ENCODE measurements at places on chromosomes 11 and 22.

DNA sequence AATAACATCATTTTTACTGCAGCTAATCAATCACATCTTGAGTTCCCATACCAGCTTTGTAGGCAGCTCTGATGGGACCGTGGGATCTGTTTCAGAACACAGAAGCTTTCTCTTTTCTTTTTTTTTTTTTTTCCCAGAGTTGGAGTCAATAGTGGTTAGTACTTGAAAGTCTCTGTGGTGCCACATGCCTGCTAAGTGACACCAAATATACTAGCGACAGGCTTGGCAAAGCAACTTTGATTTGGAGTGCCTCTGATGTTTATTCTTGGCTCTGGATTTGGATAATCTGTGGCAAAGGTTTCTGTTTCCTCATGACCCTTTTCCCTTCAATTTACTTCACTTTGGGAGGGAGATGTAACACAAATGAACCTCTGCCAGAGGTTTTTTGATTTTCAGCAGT lies 681.4 kb upstream of the TENM4 start:
- DNase-seq: no peak

- DNase-seq: peak; percentile 62
These were observed 101.2 kb upstream of the HSD17B12 start for GRCh38 chr11:43579171-43579918.

- peak; percentile 82 for DNase-seq
These were observed 2.0 kb upstream of the LMO2 start for GRCh38 chr11:33893711-33894397.

DNA sequence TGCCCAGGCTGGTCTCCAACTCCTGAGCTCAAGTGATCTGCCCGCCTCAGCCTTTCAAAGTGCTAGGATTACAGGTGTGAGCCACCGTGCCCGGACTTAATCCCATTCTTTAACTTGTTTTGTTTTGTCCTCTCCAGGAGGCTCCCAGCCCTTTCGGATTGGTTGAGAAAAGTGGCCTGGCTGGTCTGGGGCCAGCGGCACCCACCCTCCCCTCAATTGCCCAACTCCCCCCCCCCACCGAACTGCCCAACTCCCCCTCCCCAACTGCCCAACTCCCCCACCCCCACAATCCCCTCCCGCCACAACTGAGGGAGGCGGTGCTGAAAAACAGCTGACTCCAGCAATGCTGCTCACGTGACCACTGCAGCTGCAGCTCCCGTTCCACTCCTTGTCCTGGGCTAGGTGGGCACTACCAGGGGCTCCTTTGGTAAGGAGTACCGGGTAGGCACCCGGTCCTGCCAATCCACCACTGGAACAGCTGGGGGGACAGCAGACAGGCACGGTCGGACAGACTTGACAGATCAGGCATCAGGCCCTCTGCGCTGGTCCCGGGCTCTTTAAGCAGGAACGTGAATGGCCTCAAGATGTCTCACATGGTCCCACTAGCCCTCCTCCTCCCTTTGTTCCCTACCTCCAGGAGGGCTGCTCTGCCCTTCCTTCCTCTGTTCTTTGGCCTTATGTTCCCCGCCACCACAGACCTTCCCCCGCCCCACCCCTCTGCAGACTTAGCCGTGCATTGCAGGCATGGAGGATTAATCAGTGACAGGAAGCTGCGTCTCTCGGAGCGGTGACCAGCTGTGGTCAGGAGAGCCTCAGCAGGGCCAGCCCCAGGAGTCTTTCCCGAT lies at the start of gene TCN2:
Gene TCN2, plus strand, starts transcription at position 720 of the 845 bp plus-strand sequence. CDS start 158 bp downstream, outside the sequence.
- DNase-seq: peak; percentile 67

Measured in erythroblast (primary cell).